Hematopoietic multipotent progenitor cell treated with erythropoietin and hydrocortisone succinate and interleukin-3 and kit ligand, for 17 days (in vitro differentiated cells): ENCODE measurements at places on chromosomes 16 and 17.

DNA sequence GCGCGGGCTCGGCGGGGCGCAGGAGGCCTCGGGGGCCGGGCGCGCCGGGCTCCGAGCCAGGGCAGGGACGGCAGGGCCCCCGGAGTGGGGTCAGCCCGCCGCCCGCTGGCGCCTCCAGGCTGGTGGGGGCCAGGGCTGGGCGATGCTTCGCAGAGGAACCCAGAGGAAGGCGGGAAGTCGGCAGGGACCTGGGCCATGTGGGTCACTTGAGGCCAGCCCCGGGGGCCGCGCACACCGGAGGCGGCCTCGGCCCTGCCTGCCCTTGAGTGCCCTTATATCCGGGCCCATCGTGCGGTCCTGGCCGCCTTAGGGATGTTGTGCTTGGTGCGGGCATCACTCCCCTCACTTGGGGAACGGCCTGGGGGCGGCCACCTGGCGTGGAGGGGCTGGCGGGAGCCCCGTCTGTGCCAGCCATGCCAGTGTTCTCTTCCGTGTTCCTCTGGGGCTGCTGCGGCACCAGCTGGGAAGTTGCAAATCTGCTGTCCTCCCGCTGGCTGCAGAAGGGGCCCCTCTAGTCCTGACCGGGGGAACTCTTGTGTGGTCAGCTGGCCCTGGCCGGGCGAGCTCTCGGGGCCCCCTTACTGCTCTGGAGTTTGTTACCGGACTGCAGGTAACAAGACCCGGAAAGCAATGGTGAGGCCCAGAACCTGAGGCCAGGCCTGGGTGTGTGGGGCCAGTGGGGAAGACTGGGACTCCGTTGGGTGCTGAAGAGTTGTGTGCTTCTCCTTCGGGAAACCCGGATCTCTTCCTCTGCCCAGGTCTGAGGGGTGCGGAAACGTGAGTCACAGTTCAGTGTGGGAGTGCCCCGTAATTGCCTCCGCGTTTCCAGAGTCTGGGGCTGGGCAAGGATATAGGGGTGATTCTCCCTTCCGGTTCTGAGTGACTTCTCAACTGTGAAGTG lies 849 bp downstream of the CAPN15 start:
- DNase-seq, result peak; percentile 63

- no peak for DNase-seq
These were observed 29.8 kb upstream of the KCNJ2 start for GRCh38 chr17:70139449-70139993.

GRCh38 chr17:15284537-15284936 lies 19.4 kb upstream of the PMP22 start:
- no peak for DNase-seq

- DNase-seq, result no peak
These were observed 13.5 kb downstream of the PRMT7 start for GRCh38 chr16:68324336-68324735.

GRCh38 chr16:12150600-12150999 lies 174.1 kb downstream of the SNX29 start:
- no peak for DNase-seq

DNA sequence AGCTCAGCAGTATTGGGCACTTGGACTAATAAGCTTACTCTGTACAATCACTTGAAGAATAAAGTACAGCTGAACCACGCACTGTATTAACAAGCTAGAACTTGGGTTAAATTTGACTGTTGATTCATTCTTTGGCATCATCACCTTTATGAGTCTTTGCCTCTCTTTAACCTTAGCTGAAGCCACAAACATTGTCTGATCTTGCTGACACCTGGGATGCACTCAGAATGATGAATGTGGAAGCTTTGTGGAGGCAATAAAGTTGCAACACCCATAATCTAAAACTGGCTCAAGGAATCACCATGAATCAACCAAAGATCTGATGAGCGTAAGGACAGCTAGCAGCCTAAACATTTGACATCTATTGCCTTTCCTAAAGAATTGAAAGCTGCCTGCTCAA lies 590.6 kb upstream of the SOX9 start:
- DNase-seq, result no peak
